ENCODE measurements at places on chromosomes 12 and 14. TPM values are rescaled to one million over a fixed set of nuclear protein-coding genes. Genes with fewer than 3 reads are reported as not detected.
A peak's percentile ranks its signal among the peaks of the same experiment; 100 is the strongest.

DNA sequence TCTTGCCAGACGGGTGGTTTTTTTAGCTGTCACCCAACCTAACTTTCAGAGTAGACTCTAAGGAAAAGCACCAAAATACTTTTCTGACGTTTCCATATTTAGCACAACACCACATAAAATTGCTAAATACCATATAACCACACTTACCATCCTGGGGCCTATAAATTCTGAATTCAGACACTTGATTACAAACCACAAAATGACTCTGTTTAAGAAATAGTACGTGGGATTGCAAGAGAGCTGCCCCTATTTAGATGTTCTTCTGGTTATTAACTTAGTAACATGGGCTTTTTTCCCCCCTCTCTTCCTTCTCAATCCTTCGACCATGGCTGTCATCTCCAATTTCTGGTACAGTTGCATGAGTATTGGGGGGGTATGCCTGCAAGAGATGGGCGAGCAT lies 287.7 kb downstream of the BMP4 start:
- H3K4me1 ChIP-seq, result no peaks in the 10 kb centered on the region
- no peak overlapping the region for H3K4me3 ChIP-seq
- H3K27ac ChIP-seq, result no peak overlapping the region
- no peaks in the 10 kb centered on the region for H3K27me3 ChIP-seq

GRCh38 chr12:21305661-21306060 lies 29.1 kb downstream of the SLCO1A2 start:
- no peaks in the 10 kb centered on the region for H3K27me3 ChIP-seq
- H3K4me3 ChIP-seq, result no peak overlapping the region
- no peak for DNase-seq
- H3K4me1 ChIP-seq, result no peaks in the 10 kb centered on the region
- H3K27ac ChIP-seq, result no peak overlapping the region

GRCh38 chr14:64170181-64170580 lies 124.0 kb downstream of the ESR2 start:
- H3K36me3 ChIP-seq, result peaks cover 11% of the 10 kb centered on the region
- H3K4me3 ChIP-seq, result no peak overlapping the region
- H3K27me3 ChIP-seq, result no peaks in the 10 kb centered on the region
- no peaks in the 10 kb centered on the region for H3K4me1 ChIP-seq

DNA sequence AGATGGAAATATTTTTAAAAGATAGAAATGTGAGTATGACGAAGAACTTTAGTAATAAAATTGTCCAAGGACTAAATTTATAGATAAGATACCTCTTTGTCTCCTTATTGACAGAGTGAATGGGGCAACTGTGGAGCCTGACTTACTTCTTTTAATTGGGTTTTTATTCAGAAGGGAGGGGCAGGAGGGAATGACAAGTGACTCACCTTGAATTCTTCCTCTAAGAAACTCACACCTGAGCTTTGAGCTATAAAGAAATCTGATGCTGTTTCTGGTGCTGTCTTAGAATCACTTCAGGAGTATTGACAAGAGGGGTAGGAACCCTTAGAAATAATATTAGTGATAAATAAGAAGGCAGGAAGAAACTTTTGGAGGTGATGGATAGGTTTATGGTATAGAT lies 951 bp downstream of the NR1H4 start:
- no peak for DNase-seq
- H3K36me3 ChIP-seq, result no peaks in the 10 kb centered on the region
- H3K27ac ChIP-seq, result no peak overlapping the region
- peaks cover 7% of the 10 kb centered on the region for H3K4me1 ChIP-seq
- no peaks in the 10 kb centered on the region for H3K27me3 ChIP-seq
- H3K4me3 ChIP-seq, result no peak overlapping the region

Gene GPRC5D
- not detected for total RNA-seq

DNA sequence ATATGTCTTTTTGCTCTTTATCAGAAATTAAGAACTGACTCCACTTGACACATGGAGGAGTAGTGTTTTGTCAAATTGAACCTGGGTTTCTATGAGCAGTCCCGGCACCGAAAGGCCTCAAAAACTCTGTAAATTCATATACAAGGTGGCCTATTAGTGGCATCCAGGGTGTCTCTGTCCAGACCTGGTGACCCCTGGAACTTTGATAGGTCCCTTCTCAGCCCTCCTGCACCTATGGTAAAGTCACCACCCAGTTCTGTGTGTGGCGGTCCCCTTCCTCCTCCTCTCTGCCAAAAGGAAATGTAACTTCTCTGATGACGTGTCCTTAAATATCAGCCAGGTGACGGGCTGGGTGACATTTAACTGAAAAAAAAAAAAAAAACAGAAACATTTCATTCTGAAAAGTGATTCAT lies 204.0 kb upstream of the FOXN3 start:
- H3K27me3 ChIP-seq, result no peaks in the 10 kb centered on the region
- H3K36me3 ChIP-seq, result peaks cover 3% of the 10 kb centered on the region
- no peak overlapping the region for H3K27ac ChIP-seq
- peaks cover 22% of the 10 kb centered on the region for H3K4me1 ChIP-seq

Gene INHBC
- 0.18 TPM for total RNA-seq

DNA sequence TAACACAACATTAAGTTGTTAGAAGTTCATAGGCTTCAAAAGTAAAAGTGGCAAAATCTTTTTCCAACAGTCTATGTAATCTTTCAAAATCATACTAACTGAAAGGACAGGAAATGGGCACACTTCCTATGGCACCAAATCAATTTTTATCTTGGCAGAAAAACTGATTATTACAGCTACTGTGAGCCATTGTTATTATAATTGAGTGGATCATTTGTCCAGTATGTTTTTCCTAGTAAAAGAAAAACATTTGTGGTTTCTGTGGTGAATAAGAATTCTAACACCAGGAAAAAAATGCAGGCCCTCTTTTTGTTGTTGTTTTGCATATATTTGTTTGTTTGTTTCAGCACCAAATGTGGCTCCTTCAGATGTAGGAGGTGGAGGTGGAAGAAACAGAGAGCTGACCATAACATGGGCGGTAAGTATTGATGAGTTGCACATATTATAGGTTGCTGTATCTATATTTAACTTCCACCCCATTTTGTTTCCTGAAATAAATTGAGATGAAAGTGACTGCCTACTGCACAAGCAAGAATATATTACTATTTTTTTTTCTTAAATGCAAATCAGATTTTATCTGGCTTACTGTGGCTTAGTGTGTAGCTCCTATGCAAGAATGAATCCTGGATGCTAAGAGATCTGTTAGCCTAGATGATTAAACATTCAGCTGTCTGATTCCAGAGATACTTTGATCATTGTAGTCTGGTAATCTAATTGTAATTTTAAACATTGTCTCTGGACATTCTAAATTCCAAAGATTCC lies 174.1 kb upstream of the PDZRN4 start:
- H3K27ac ChIP-seq, result peak overlapping the region; percentile 37
- no peaks in the 10 kb centered on the region for H3K27me3 ChIP-seq
- no peak overlapping the region for H3K4me3 ChIP-seq
- peak; percentile 72 for DNase-seq

Gene PLEKHD1
- not detected for total RNA-seq

Gene HOXC9
- 9.6 TPM for total RNA-seq

- DNase-seq, result no peak
- H3K4me3 ChIP-seq, result no peak overlapping the region
- H3K4me1 ChIP-seq, result no peaks in the 10 kb centered on the region
- H3K36me3 ChIP-seq, result no peaks in the 10 kb centered on the region
Measured at GRCh38 chr12:21941506-21942376, 515 bp upstream of the ABCC9 start.

- peak; percentile 14 for DNase-seq
- H3K27me3 ChIP-seq, result no peaks in the 10 kb centered on the region
- H3K36me3 ChIP-seq, result no peaks in the 10 kb centered on the region
- H3K4me3 ChIP-seq, result no peak overlapping the region
Measured at GRCh38 chr12:7959701-7960121, 23.7 kb upstream of the SLC2A3 start.

Gene AHSA1
- 177 TPM for total RNA-seq

DNA sequence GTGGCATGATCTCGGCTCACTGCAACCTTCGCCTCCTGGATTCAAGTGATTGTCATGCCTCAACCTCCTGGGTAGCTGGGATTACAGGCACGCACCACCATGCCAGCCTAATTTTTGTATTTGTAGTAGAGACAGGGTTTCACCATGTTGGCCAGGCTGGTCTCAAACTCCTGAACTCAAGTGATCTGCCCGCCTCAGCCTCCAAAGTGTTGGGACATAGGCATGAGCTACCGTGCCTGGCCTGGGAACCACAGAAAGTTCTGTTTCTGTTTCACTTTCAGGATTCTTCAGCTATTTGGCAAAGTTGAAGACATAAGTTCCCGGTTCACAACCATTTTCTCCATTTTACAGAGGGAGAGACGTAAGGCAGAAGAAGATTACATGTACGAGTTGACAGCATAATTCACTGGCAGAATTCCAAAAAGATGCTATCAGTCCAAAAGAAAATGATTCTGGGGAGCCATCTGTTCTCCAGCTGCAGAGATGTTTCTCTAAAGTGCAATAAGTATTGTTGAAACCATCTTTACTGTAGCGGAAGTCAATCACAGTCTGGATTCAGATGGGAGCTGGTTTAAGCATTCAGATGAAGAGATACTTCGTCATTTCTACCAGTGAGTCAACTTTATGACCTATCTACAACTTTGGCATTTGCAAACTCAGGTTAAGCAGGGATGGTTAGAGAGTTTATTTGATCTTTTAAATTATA lies 8.1 kb upstream of the RNF34 start:
- H3K4me3 ChIP-seq, result no peak overlapping the region
- no peak for DNase-seq
- no peak overlapping the region for H3K27ac ChIP-seq
- no peaks in the 10 kb centered on the region for H3K27me3 ChIP-seq
- peaks cover 11% of the 10 kb centered on the region for H3K4me1 ChIP-seq

- no peak overlapping the region for H3K4me3 ChIP-seq
- H3K27ac ChIP-seq, result no peak overlapping the region
- no peak for DNase-seq
- H3K4me1 ChIP-seq, result no peaks in the 10 kb centered on the region
- no peaks in the 10 kb centered on the region for H3K27me3 ChIP-seq
Measured at GRCh38 chr12:123754041-123754772, 7.9 kb upstream of the DNAH10 start.

Gene FITM1
- not detected for total RNA-seq

- no peaks in the 10 kb centered on the region for H3K27me3 ChIP-seq
- H3K4me1 ChIP-seq, result no peaks in the 10 kb centered on the region
- no peak for DNase-seq
- no peak overlapping the region for H3K27ac ChIP-seq
- no peak overlapping the region for H3K4me3 ChIP-seq
- H3K36me3 ChIP-seq, result no peaks in the 10 kb centered on the region
Measured at GRCh38 chr12:114964841-114965240, 280.9 kb upstream of the TBX3 start.

Gene EID3
- total RNA-seq, result 4.8 TPM

DNA sequence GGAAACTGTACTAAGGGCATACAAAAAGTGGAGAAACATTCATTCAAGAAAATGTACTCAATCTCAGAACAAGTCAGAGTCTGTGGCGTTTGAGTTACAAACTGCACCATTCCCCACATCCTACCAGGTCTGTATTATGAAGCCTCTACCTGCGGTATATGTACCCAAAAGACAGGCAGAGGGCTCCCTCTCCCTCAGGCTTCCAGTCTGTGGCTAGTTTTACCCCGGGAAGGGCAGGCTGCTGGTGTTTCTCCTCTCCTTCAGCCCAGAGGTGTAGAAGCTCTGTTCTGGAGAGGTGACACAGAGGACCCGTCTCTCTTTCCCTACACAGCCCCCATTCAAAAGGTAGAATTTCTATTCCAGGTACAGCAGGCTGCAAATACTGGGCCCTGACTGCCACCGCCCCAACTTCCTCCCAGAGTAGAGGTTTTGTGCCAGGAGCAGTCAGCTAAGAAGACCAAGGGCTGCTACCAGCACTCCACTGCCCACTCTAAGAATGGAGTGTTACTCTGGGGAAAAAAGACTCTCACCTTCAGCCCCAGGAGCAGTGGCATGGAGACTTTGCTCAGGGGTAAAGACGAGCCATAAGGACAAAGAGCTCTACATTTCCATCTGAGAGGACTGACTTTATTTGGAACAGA lies 39.4 kb downstream of the PARP11 start:
- H3K36me3 ChIP-seq, result no peaks in the 10 kb centered on the region
- H3K4me3 ChIP-seq, result no peak overlapping the region
- no peak for DNase-seq
- H3K27ac ChIP-seq, result no peak overlapping the region
- no peaks in the 10 kb centered on the region for H3K4me1 ChIP-seq
- no peaks in the 10 kb centered on the region for H3K27me3 ChIP-seq

DNA sequence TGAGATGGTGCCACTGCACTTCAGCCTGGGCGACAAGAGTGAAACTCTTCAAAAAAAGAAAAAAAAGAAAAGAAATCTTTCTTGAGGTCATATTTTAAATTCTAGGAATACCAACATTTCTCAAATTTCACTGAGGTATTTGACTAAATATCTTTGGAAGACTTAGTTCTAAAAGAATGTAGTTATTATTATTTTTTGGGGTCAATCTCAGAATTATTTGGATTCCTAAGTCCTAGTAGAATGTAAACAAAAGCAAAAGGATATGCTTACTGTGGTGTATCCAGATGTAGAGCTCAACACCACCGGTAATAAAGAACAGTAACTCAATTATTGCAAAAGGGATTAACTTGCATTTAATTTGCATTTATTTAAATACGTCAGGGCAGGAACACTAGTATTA lies 25.0 kb downstream of the PRICKLE1 start:
- peak overlapping the region; percentile 80 for H3K27ac ChIP-seq
- H3K27me3 ChIP-seq, result no peaks in the 10 kb centered on the region
- peak; percentile 70 for DNase-seq
- peaks cover 34% of the 10 kb centered on the region for H3K4me1 ChIP-seq
- H3K36me3 ChIP-seq, result no peaks in the 10 kb centered on the region
- H3K4me3 ChIP-seq, result no peak overlapping the region

Gene TOMM20L
- not detected for total RNA-seq

DNA sequence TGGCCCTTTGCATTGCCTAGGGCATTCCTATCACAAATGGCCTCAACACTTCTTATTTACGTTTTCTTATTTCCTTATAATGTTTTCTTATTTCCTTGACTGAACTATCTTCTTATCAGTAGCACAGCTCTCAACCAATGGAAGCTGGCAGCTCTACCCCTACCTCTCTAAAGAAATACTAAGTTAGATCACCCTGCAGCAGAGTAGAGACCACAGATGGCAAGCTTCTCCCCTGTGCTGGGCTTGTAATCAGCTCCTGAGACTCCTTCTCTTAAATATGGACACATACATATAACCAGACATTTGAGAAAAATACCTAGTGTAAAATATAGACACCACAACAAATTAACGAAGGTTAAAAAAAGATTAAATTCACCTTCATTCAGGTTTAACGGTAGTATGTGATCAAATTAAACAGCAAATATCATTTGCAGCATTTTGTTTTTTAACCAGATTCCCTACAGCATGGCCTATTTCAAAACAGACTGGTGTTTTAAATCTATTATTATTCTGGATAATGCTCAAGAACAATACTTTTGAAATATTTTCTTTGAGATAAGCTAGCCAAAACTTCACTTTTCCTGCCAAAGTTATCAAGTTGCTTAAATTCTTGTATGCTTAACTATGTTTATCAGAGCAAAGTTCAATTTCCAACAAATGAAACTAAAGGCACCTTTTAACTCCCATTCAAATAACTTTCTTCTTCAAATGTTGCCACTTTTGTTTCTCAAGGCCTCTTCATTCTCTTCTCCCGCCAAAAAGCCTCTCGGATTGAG lies 54.3 kb downstream of the SLC41A2 start:
- no peak overlapping the region for H3K4me3 ChIP-seq
- no peaks in the 10 kb centered on the region for H3K27me3 ChIP-seq
- no peak for DNase-seq
- H3K27ac ChIP-seq, result no peak overlapping the region
- H3K36me3 ChIP-seq, result no peaks in the 10 kb centered on the region
- no peaks in the 10 kb centered on the region for H3K4me1 ChIP-seq

GRCh38 chr12:124026755-124027745 lies 54.0 kb downstream of the ZNF664 start:
- peaks cover 24% of the 10 kb centered on the region for H3K4me1 ChIP-seq
- peak; percentile 20 for DNase-seq
- H3K4me3 ChIP-seq, result no peak overlapping the region
- no peak overlapping the region for H3K27ac ChIP-seq
- no peaks in the 10 kb centered on the region for H3K36me3 ChIP-seq
- no peaks in the 10 kb centered on the region for H3K27me3 ChIP-seq

Gene CCDC197
- total RNA-seq, result not detected
